ENCODE measurements at places on chromosomes 2 and 18.

- H3K4me3 ChIP-seq, result no peak overlapping the region
- no peaks in the 10 kb centered on the region for H3K27me3 ChIP-seq
- no peak overlapping the region for H3K27ac ChIP-seq
- H3K4me1 ChIP-seq, result no peaks in the 10 kb centered on the region
- H3K36me3 ChIP-seq, result no peaks in the 10 kb centered on the region
Observed at GRCh38 chr2:7020468-7020867, 103.3 kb downstream of the RNF144A start.

GRCh38 chr2:50111067-50111466 lies 920.9 kb downstream of the NRXN1 start:
- H3K27me3 ChIP-seq, result no peaks in the 10 kb centered on the region
- no peak overlapping the region for H3K4me3 ChIP-seq
- no peaks in the 10 kb centered on the region for H3K36me3 ChIP-seq
- H3K27ac ChIP-seq, result no peak overlapping the region
- DNase-seq, result no peak

DNA sequence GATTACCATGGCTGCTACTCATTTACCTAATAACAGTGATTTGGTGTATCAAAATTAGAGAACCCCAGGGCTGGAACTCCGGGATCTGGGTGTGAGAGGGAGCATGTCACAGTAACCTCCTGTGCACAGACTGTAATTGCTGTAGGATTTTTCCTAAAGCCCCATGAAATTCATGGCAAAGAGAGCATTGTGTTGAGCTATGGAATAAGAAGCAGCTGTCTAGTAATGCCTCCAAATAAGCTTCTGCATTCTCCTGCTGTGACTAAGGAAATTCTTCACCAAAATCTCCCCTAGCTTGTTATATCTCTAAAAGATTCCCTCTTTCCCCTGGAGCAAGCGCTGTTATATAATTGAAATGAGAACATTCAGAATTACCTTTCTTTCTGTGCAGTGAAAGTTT lies 158.1 kb upstream of the SPATS2L start:
- no peak for DNase-seq
- no peak overlapping the region for H3K27ac ChIP-seq
- H3K4me1 ChIP-seq, result no peaks in the 10 kb centered on the region
- no peaks in the 10 kb centered on the region for H3K27me3 ChIP-seq
- H3K4me3 ChIP-seq, result no peak overlapping the region

DNA sequence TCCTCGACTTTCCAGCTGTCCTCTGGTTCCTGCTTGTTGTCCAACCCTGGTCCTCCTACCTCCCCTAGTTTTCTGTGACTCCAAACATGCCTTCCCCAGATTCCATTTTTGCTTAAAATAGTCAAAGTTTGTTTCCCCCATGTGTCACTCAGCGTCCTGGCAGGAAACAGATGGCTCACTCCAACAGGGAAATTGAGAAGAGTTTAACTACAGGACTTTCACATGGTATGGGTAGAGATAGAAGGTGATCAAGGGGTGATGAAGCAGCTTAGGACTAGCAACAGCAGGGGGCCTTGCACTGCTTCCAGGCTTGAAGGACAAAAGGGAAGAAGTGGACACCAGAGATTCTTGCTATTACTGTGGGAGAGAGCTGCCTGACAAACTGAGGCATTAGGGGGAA lies 6.1 kb upstream of the CUL3 start:
- H3K27ac ChIP-seq, result no peak overlapping the region
- no peaks in the 10 kb centered on the region for H3K4me1 ChIP-seq
- no peak for DNase-seq
- H3K27me3 ChIP-seq, result no peaks in the 10 kb centered on the region
- H3K36me3 ChIP-seq, result no peaks in the 10 kb centered on the region

DNA sequence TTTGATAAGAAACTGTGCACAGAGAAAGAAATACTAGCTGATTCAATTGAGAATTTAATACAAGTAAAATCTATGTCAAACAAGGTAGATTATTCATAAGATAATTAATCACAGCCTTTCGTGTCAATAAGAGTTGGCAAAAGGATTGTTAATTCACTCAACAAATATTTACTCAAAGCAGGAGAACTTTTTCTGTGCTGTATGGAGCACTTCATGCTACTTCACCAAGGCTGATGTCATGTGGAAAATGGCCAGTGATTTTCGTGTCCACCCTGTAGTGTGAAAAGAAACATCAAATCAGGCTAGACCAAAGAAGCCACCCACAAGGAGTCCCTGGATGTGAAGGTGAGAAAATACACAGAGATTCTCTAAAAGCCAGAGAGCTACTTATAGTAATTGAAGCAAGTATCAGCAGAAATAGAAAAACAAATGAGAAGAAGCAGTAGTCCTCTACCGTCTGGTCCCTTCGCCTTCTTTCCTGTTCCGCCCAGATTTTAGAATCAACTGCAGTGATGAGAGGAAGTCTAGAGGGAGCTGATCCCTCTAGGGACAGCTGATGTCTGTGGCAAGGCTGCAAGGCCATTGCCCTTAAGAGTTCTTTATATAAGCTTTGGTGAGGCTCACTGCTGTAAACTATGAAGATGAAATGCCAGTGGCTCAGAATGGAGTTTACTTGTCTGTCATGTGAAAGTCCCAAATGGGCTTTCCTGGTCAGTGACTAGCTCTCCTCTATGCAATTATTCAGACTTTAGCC lies 201.3 kb upstream of the APCDD1 start:
- H3K4me1 ChIP-seq, result no peaks in the 10 kb centered on the region
- no peaks in the 10 kb centered on the region for H3K27me3 ChIP-seq
- no peak overlapping the region for H3K4me3 ChIP-seq

DNA sequence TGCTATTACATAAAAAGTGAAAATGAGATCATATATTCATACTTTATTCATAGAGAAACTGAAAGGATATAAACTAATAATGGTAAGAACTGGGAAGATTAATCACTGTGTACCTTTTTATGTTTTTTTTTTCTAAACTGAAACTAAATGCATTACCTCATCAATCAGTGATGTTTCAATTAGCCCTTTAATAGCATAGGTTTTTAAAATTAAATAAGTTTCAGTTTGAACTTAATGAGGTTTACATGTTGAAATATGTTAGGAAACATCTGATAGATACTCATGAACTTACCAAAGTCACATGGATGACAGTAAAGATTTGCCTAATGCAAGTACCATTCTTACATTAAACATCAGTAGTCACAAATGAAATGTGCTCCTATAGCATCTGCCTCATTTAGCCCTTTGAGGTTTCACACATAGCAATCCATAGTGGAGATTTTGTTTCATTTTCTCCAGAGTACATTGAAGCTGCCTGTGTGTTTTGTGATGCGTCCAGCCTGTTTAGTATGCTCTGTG lies 8.9 kb downstream of the MAPRE2 start:
- no peak overlapping the region for H3K27ac ChIP-seq
- no peaks in the 10 kb centered on the region for H3K27me3 ChIP-seq
- peaks cover 4% of the 10 kb centered on the region for H3K4me1 ChIP-seq
- no peak for DNase-seq
- H3K4me3 ChIP-seq, result no peak overlapping the region

- peaks cover 2% of the 10 kb centered on the region for H3K4me1 ChIP-seq
- H3K36me3 ChIP-seq, result no peaks in the 10 kb centered on the region
- DNase-seq, result no peak
- no peaks in the 10 kb centered on the region for H3K27me3 ChIP-seq
- no peak overlapping the region for H3K4me3 ChIP-seq
- H3K27ac ChIP-seq, result no peak overlapping the region
Observed at GRCh38 chr2:144592500-144593256, 72.8 kb upstream of the ZEB2 start.

DNA sequence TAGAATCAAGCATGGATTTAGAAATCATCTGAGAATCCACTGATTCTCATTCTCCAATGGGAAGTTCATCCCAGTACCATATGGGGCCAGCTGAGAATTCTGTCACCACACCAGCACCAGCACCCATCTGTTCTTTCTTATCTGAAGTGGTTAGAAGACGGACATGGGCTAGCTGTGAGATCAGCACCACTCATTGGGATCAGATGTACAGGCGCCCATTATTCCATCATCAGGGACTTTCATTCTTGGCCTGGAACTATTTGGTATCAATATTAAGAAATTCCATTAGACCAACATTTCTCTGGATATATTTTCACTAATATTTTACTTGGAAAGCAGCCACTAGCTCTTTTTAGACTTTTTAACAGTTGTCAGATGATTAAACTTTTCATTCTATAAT lies 185.9 kb upstream of the LINC00305 start:
- H3K36me3 ChIP-seq, result no peaks in the 10 kb centered on the region
- no peak for DNase-seq
- no peaks in the 10 kb centered on the region for H3K4me1 ChIP-seq
- no peak overlapping the region for H3K27ac ChIP-seq

GRCh38 chr2:19488009-19488691 lies 129.7 kb upstream of the OSR1 start:
- H3K4me1 ChIP-seq, result no peaks in the 10 kb centered on the region
- no peaks in the 10 kb centered on the region for H3K27me3 ChIP-seq
- H3K27ac ChIP-seq, result no peak overlapping the region
- no peaks in the 10 kb centered on the region for H3K36me3 ChIP-seq

GRCh38 chr2:20444101-20444992 lies 2.5 kb upstream of the RHOB start:
- DNase-seq, result no peak
- no peaks in the 10 kb centered on the region for H3K4me1 ChIP-seq
- H3K36me3 ChIP-seq, result no peaks in the 10 kb centered on the region
- H3K27me3 ChIP-seq, result no peaks in the 10 kb centered on the region

GRCh38 chr2:230097424-230097823 lies 28.7 kb upstream of the SLC16A14 start:
- H3K27me3 ChIP-seq, result no peaks in the 10 kb centered on the region
- no peak for DNase-seq
- H3K36me3 ChIP-seq, result no peaks in the 10 kb centered on the region
- no peak overlapping the region for H3K27ac ChIP-seq
- H3K4me3 ChIP-seq, result no peak overlapping the region

DNA sequence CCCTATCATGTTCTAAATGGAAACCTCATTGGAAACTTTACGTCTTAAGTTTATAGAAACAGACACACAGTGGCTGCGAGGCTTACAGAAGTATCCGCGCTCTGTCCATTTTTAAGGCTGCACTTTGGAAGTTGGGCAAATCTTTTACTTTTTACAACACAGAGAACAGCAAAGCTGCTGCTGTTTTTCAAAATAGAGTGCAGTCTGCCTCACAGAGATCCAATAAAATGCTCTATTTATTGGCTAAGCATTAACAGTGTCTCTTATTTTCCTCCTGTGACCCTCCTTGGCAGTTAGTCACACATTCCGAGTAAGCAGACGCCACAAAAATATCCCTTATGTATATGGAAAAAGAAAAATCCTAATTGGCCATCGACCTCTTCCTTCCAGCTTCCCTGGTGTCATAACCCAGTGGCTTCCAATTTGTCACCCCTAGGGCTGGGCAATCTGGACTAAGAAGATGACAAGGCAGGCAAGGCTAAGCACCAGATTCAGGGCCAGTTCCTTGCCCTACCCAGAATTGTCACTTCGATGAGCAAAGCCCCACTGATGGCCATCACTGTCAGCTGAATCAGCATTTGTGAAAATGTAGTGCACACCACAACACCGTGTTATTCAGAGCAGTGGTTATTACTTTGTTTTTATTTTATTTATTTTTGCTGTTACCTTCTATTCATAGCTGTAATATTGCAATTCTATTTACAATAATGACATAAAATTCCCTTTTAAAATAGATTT lies 47.7 kb upstream of the MEIS1 start:
- H3K36me3 ChIP-seq, result no peaks in the 10 kb centered on the region
- no peak overlapping the region for H3K27ac ChIP-seq
- no peaks in the 10 kb centered on the region for H3K27me3 ChIP-seq
- DNase-seq, result no peak
- no peak overlapping the region for H3K4me3 ChIP-seq
- no peaks in the 10 kb centered on the region for H3K4me1 ChIP-seq

DNA sequence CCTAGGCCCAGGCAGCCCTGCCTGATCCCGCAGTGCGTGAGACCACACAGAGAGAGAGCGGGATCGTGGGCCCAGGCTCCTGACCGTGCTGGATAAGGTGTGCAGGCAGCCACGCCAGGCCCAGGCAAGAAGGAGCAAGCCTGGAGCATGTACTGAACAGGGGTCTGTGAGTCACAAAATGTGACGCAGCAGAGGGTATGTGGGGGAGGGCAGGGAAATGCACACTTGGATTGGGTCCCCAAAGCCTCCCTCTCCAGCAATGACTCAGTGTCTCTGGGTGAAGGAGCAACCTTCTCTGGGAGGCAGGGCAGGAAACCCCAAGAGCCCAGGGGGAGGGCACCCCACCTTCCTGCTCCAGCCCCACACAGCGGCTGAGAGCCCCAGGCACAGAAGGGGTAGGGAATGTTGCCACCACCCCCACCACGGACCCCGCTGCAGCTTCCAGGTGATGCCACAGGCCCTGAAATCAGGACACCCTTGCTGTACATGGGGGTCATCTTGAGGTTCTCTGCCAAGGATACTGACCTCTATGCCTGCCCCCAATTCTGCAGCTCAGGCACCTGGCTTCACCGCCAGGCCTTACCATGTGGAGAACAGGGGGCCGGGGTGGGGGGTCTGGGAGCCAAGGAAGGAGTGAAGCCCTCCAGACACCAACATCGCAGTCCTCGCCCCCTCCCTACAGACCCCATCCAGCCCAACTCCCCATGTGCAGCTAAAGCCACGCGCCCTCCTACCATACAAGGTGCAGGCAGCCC lies 1.3 kb upstream of the GPC1 start:
- H3K27ac ChIP-seq, result no peak overlapping the region
- DNase-seq, result peak; percentile 82
- H3K4me3 ChIP-seq, result peak overlapping the region; percentile 71
- H3K36me3 ChIP-seq, result no peaks in the 10 kb centered on the region
- H3K4me1 ChIP-seq, result no peaks in the 10 kb centered on the region

GRCh38 chr2:104584393-104584792 lies 269.5 kb upstream of the POU3F3 start:
- H3K4me1 ChIP-seq, result no peaks in the 10 kb centered on the region
- DNase-seq, result no peak
- no peak overlapping the region for H3K27ac ChIP-seq

DNA sequence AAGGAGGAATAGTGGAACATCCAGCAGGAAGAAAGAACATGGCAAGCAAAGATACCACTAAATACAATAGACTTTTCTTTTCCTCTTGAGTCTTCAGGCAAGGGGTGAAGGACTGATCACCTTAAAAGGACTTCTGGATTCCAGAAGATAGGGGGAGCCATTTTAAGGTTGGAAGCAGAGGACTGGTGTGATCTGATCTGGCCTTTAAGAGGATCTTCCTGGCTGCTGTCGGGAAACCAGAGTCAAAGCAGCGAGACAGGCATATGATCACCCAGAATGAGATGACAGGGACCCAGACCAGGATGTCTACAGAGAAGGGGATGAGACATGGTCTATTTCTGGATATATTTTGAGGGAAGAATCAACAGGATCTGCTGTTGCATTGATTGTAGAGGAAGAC lies 558.0 kb downstream of the STK39 start:
- DNase-seq, result no peak
- no peaks in the 10 kb centered on the region for H3K27me3 ChIP-seq
- no peak overlapping the region for H3K27ac ChIP-seq
- no peak overlapping the region for H3K4me3 ChIP-seq

- no peak for DNase-seq
- H3K4me3 ChIP-seq, result no peak overlapping the region
- peak overlapping the region; percentile 43 for H3K27ac ChIP-seq
Observed at GRCh38 chr2:216565956-216566355, 67.3 kb upstream of the IGFBP2 start.

GRCh38 chr2:7736646-7737305 lies 819.6 kb downstream of the RNF144A start:
- no peaks in the 10 kb centered on the region for H3K4me1 ChIP-seq
- DNase-seq, result no peak
- no peak overlapping the region for H3K27ac ChIP-seq
- no peak overlapping the region for H3K4me3 ChIP-seq
- no peaks in the 10 kb centered on the region for H3K36me3 ChIP-seq

- DNase-seq, result no peak
- no peaks in the 10 kb centered on the region for H3K36me3 ChIP-seq
- H3K4me3 ChIP-seq, result no peak overlapping the region
- H3K4me1 ChIP-seq, result no peaks in the 10 kb centered on the region
- H3K27me3 ChIP-seq, result no peaks in the 10 kb centered on the region
Observed at GRCh38 chr2:102046135-102046986, 54.6 kb downstream of the IL1R2 start.

All from aorta (tissue), 5 donors.